Activated T-cell treated with anti-CD3 and anti-CD28 coated beads, Interleukin-2, amount 50 U/mL, for 1 hour (primary cell): ENCODE measurements at places on chromosomes 12 and 14.

DNA sequence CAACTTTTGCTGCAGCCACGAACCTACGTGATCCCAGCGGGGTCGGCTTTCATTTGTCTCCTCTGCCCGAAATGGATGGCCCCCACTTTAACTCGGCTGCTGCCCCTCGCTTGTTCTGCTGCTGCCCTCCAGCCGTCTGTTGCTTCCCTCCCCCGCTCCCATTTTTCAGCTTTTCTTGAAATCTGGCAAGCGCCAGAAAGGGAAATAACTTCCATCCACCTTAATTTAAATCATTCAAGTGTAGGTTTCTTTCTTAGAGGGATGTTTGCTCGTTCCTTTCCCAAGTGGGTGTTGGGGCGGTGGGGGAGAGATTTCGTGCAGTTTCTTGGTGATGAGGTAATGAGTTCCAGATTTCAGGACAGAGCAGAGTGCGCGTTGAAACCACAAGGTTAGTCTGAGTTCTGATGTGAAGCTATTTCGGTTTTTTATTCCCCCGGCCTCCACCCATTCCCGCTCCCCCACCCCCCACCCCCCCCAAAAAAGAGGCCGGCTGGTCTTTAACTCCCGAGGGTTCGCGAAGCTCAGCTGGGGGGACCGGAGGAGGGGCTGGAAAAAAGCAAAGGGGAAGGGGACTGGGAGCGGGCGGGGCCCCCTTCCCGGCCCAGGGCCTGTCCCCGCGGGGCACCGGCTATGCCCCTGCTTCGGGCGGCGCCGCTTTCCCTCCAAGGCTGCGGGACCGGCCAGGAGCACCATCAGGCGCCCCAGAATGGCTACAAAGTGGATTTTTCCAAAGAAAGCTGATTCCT is 2.2 kb upstream of the ZFP36L1 start:
- no peak for DNase-seq

DNA sequence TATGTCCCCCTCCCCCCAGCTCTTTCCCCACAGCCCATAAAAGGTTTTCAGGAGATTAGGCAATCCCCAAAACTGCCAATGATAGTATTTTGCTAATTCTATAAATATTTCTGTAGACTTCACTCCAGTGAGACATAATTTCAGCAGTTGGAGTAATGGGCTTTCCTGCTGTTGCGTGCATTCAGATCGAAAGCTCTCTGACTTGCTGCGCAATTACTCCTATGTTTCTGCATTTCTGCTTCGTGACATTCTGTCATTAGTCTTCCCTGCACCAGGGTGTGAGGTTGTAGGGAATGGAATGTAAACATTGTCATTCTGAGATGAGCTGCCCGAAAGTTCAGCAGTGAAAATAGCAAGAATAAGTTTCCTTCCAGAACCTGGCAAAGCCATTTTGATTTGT is 58.2 kb downstream of the SAMD4A start:
- no peak for DNase-seq

DNA sequence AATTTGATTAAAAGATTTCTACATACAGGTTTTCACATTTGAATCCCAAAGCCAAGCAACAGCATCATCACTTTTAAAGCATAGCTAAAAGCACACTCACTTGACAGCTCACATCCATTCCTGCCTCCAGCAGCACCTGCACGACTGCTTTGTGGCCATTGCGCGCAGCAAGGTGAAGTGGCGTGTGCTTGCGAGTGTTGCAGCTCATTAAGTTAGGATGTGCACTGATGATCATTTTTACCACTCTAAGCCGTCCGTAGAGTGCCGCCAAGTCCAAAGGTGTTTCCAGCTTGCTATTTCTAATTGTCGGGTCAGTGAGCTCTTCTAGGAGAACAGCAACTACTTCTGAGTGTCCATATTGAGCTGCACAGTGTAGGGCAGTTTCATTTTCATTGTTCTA is 158.8 kb downstream of the GARIN6 start:
- no peak for DNase-seq

DNA sequence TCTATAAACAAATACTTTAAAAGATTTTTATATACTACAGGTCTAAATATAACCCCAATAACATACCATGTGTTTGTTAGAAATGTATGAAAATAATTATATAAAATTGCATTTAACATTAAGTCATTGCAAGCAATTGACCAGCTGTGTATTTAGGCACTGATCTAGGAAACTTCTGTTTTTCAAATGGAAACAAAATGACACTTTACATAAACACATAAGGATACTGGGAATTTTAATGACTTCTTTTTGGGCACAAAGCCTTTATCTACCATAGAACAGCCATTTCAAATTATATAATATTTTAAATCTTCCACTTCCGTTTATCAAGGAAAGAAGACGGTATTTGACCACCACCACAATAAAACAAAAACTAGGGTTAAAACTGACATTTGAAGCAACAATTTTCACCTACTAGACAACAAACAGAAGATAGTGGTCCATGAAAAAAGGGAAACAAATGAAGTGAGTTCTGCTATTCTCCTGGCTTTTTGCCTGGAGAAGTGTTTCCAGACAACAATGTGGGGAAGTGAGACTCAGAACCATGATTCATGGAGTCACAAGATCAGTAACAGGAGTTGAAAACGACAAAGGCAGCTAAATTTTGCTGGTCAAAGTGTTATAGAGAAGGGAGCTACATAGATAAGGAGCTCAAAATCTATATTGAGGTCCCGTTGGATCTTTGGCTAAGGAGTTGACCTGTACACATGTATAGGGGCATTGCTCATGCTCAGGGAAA is 475.1 kb downstream of the TRHDE start:
- DNase-seq, result no peak

- DNase-seq, result no peak
Measured at GRCh38 chr14:96573473-96574100, 71.4 kb downstream of the PAPOLA start.

DNA sequence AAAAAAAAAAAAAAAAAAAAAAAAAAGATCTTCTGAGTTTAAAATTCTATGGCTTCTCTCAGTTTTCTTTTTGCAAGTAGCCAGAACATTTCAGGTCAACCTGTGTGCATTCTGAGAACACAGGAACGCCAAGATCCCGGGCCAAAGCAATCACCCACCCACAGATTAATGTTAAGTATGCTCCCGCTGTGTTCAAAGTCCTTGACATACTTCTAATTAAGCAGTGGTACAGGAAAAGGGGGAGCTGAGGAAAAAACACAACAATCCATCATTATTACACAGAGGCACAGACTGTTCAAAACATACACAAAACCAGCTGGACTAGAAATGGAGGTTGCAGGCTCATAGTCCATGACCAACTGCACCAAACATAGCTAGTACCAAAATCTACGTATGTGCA is 2.8 kb downstream of the FBXO21 start:
- no peak for DNase-seq
